ENCODE measurements at places on chromosomes 4 and X.

GRCh38 chr4:143369552-143369951 lies 32.9 kb downstream of the GAB1 start:
- no peak for DNase-seq

- no peak for DNase-seq
Observed at GRCh38 chr4:16140231-16140878, 56.5 kb upstream of the PROM1 start.

DNA sequence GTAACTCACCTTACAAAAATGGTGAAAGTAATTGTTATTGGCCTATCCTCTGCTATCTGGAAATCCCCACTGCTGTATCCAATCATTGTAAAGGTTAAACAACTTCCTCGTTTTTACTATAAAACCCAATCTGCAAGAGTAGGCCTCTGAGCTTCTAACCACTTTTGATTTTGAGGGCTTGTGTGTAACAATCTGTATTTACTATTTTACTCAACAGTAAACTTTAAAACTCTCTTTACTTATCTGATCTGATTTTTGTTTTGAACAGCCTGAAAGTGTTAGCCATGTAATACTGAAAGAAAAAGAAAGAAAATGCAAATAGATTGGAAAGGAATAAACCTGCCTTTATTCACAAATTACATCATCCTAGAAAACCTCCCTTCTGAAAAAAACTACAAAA lies 63.1 kb downstream of the SLC10A7 start:
- no peak for DNase-seq

GRCh38 chrX:41759817-41760216 lies 35.8 kb downstream of the GPR82 start:
- no peak for DNase-seq

DNA sequence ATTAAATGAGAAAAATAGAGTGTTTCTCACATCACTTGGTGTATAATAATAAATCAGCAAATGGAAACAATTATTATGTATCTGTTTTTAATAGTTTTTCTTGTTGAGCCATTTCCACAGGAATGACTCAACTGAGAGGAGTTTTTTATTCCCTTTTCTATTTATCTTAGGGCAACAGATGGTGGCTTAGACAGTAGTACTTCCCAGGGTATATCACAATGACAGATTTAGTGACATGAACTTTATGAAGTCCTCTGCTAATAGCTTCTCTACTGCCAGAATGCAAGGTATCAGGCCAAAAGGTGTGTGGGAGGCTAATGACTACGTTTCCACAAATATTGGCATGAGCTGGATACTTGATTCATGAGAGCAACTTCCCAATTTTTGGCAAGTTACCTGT lies 126.7 kb downstream of the HTR2C start:
- DNase-seq: no peak

- no peak for DNase-seq
Observed at GRCh38 chr4:158850800-158851644, 82.2 kb downstream of the FNIP2 start.

DNA sequence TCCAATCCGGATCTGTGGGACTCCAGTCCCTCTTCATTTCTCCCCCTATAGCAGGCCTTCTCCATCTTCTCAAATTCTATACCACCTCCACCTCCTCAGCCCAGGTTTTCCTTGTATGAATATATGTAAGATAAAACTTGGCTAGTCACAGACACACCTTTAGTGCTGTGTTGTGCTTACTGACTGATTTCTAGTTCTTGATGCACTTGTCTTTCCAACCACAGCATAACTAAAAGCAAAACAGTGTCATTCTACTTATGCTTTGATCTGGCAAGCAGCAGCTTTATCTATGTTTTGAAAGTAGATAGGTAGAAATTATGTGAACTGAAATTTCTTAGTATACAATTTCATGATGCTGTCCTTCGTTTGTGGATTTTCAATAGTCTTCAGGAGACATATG lies 47.5 kb downstream of the CCNI start:
- no peak for DNase-seq

DNA sequence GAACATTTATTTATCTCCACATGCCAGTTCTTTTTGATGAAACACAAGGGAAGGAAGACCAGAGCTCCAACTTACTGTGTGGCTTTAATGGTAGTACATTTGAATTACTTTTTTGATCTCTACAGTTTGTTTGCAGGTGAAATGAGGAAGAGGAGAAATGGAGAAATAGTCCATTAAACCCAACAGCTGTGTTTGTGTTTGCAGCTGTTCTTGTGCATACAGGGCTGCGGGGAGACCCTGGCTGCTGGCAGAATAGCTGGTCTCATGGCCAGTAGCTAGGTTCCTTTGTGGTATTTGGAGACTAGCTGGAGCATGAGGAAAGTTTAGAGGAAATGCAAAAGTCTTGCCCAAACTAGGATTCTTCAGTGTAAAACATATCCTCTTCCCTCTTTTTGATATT lies 374.8 kb downstream of the GPAT3 start:
- DNase-seq: no peak

- DNase-seq: no peak
Observed at GRCh38 chr4:4880492-4880891, 21.0 kb downstream of the MSX1 start.

- DNase-seq: no peak
Observed at GRCh38 chrX:21972046-21972445, 31.5 kb downstream of the SMS start.

DNA sequence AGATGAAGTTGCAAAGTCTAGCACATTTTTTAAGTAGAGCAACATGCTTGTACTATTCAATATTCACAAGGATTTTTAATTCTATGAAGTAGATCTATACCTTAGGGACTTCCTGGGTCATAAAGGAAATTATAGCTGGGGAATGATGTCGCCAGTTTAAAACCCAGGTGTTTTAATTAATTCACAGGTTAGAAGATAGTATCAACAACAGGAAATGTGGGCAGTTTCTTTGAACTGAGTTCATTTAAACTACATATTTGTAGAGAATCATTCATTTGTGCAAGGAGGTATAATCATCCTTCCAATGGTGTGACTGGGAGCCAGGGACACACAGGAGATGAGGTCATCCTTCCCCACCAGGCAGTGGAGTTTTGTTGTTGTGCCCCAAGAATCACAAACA lies 181.3 kb upstream of the KLF3 start:
- no peak for DNase-seq

DNA sequence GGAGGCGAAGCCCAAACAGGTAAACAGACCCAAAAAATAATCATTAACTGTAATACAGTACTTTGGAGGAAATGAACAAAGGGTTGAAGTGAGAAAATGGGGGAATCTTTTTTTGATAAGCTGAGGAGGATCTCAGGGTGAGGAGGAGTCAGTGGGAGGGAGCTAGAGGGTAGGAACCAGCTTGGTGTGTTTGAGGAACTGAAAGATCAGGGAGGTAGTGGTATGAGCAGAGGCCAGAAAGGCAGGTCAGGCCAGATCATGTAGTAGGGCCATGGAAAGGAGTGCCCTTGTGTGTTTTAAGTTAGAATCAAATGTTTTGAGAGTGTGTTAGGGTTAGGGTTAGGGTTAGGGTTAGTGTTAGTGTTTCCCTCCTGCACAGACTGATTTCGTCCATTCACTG lies 48.8 kb downstream of the PPP2R2C start:
- no peak for DNase-seq

- no peak for DNase-seq
Observed at GRCh38 chr4:171588764-171589163, 224.4 kb upstream of the GALNTL6 start.

DNA sequence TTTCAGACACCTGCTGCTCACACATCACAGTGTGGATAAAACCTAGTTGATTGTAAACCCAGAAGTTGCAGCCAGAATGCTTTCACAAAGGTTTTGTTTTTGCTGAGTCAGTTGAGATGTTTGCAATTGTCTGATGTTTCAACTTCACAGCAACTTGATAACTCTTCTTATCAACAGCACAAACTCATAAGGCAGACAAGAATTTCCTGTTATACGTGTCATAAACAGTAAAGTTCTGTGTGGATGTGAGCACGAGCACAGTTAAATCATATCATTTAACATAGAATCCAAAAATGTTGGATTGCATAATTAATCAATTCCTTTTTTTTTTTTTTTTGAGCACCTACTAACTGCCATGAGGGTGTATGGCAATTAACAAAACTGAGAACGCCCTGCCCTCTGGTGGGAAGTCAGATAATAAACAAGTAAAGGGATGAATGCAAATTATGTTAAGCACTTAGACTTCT lies 512.2 kb downstream of the PDHA2 start:
- no peak for DNase-seq

DNA sequence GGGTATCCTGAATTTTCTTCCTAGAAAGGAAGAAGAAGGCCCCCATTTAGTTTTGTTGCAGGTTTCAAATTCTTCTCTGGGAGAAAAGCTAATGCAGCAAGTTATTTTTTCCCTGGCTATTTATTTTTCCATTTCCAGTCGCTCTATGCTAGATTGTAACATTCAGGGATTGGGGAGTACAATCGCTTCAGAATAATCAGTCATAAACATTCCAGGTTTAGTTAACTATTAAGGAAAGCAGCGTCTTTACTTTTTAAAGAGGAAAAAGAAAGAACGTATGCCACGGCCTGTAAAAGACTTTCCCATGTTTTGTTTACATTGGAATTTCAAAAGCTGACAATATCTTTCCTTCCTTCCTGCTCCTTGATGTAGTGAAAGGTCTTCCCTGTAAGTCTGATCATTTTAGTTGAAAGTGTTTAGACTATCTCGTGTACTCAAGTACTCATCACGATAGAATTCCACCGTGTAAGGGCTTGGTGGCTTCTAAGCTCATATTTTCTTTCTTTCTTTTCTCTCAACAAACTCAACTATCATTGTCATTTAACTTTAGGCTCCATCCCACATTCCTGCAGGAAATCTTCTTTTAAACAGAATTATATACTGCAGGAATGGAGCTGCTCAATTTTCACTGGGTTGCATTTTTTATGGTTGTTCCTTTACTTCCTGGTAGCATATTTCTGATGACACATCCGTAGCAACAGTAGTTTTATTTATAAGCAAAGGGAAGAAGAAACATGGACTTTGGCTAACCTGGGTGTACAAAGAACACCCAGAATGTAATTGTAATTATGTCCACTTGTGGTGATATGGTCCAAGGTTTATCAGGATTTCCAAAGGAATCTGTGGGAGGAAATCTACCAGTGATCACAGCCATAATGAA lies 213.1 kb upstream of the FAT1 start:
- DNase-seq: no peak

- no peak for DNase-seq
Observed at GRCh38 chr4:74559853-74560252, 114.9 kb downstream of the AREG start.

DNA sequence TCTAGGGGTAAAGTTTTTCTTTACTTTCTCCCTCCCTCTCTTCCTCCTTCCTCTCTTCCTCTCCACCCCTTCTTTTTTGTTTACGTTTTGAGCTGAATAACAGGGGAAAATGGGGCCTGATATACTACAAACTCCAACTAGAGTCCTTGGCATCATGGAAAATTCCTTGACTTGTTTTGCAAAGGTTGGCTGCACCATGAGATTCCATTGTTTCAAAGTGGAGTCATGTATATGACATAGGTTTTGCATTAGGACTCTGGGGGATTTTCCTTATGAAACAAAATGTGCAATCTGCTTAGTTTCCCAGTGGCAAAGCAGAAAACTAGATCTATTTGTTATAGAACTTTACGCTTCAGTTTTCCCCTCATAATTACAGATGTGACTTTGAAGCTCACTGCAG lies 233.5 kb upstream of the PGRMC2 start:
- no peak for DNase-seq

DNA sequence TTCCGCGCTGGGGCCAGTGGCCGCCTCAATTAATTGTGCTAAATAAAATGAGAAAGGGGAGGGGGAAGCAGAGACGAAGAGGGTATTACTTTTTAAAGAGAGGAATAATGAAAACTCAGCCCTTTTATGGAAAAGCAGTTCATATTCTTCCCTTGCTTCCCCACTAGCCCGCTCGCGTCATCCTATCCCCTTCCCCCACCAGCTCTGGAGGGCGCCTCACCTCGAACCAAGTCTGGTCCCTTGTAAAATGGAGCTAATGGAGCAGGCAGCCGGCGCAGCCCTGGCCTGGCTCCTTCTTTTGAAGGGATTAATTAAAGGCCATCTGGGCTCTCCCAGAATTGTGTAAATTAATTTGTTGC lies 511 bp upstream of the NKX6-1 start:
- no peak for DNase-seq

GRCh38 chrX:11480626-11481025 lies 185.1 kb downstream of the ARHGAP6 start:
- no peak for DNase-seq

GRCh38 chr4:160403081-160403480 lies 1300.2 kb downstream of the RAPGEF2 start:
- no peak for DNase-seq

DNA sequence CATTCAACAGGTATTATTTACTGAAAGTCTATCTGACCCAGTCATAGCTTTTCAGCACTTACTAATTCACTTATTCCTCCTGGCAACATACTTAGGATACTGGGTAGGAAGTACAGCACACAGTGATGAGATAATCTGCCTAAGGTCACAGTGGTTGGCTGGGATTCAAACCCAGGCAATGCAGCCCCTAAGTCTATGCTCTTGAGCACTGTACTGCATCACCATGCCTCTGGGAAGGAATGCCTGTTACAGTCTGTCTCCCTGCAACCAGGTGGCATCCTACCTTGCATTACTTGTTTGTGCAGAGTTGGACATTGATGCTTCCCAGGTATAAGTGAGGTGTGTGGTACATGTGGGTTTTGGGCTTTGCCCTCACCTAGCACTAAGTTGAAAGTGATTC lies 21.5 kb upstream of the LRAT start:
- no peak for DNase-seq

Data from coronary artery (tissue), 2 donors.